ENCODE measurements at places on chromosomes 11 and 22. TPM values are rescaled to one million over a fixed set of nuclear protein-coding genes. Genes with fewer than 3 reads are reported as not detected.

RAC2 gene
- 0.34 TPM for total RNA-seq

IMMP1L gene
- 7.3 TPM for total RNA-seq

RAG2 gene
- total RNA-seq, result not detected

NXPE2 gene
- 0.09 TPM for total RNA-seq

MMP12 gene
- total RNA-seq, result 2.8 TPM

POU2AF1 gene
- total RNA-seq, result not detected

PRAME gene
- total RNA-seq, result not detected

SLC22A25 gene
- total RNA-seq, result not detected

BTG4 gene
- not detected for total RNA-seq

IFITM1 gene
- 20.1 TPM for total RNA-seq

CCDC116 gene
- total RNA-seq, result 0.26 TPM

YPEL4 gene
- total RNA-seq, result 2.2 TPM

FAT3 gene
- under 0.01 TPM for total RNA-seq

SYT13 gene
- total RNA-seq, result not detected

CSF2RB gene
- under 0.01 TPM for total RNA-seq

PLEKHA7 gene
- 0.17 TPM for total RNA-seq

C11orf87 gene
- total RNA-seq, result 0.16 TPM

PTPRJ gene
- total RNA-seq, result 1.8 TPM

KRTAP5-2 gene
- total RNA-seq, result not detected

APLNR gene
- total RNA-seq, result not detected

All from bronchial smooth muscle cell (primary cell).